Stimulated activated CD4-positive, alpha-beta T cell treated with anti-CD3 and anti-CD28 coated beads, Interleukin-15, amount 100 ng/mL, for 48 hours (primary cell): ENCODE measurements at places on chromosomes 1 and 21.

DNA sequence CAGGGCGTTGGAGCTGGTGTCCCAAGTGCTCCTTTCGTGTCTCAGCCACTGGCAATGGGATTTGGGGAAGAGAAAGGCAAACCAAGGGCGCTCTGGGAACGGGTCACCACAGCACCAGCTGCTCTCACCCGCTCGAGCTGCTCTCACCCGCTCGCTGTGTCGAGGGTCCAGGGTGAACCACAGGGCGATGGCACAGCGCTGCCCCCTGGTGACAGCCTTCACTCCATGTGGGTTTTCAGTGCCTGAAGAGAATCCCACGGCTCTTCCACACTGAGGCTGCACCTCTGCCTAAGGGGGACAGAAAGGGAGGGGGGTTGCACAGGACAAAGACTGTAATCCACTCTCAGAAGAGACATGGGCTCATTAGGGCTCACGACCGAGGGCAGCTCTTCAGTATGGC, 7.1 kb upstream of the CLDN19 start:
- no peak for DNase-seq

DNA sequence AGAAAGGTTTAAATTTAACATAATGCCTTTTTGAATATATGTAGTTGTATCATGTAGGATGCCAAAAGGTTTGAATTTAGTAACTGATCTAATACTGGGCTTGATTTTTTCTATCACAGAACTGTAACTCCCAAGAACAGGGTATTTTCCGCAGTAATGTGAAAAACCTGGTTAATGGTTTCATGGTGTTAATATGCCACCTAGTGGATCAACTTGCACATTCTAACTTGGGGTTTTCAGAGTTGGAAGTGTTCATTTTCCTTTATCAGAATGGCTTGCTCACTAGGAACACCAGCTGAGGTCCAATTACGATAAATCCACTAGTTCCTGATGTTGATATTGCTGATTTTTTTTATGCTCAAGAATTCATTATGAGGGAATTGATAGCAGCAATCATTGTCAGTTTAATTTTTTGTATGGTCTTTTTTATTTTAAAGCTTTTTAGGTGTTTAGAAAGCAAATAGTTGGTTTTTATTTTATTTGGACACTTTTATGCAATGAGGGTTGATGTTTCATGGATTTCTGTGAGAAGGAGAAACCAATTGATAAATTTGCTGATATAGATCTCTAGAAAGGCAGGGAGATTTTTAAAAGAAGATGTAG, 157.2 kb downstream of the PLA2G4A start:
- no peak for DNase-seq

DNA sequence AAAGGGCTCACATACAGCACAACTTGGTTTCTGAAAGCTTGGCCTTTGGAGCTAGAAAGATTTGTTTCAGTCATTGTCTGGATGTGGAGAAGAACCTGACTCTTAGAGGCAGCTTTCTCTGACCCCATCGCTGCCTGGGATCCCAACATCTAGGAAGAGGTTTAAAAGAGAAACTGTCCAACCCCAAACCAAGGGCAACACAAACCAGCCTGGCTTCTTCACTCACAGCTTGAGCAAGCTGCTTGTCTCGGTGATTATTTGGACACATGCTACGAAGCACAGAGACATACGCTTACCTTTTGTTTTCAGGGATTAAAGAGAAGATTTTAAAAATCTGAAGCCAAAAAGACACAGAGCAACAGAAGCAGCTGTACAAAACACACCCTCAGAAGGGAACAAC, 109.8 kb downstream of the ETS2 start:
- DNase-seq = no peak

GRCh38 chr21:32403201-32403777, 9.2 kb upstream of the EVA1C start:
- peak; percentile 47 for DNase-seq

DNA sequence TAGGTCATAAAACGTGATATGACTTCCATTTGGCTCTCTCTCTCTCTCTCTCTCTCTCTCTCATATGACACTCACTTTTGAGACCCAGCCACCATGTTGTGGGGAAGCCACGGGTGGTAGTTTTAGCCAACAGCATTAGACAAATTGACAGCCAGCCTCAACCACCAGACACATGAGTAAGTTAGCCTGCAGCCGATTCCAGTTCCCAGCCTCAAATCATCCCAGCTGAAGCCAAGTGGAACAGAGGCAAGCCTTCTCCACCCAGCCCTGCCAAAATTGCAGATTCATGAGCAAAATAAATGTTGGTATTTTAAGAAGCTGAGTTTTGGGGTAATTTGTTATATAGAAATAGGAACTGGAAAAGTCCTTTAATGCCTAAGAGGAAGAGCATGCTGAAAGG, 98.0 kb upstream of the DNAH14 start:
- DNase-seq = no peak

GRCh38 chr1:58497499-58497898, 49.0 kb downstream of the OMA1 start:
- no peak for DNase-seq

DNA sequence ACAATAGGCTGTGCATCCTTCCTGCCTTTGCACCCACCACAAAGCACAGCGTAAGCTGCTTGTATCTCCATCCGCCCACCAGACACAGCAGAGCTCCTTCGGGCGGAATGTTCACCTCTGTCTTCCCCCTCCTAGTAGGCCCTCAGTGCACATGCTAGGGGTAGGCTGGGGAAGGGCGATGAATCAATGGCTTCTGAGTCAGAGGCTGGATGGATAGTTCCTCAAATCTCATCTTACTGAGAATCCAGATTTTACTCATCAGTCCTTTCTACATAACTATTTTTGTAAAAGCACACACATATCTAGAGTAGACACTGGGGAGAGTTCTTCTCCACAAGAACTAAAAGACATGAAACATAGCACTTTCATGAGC, 73.8 kb downstream of the BCAR3 start:
- DNase-seq = peak; percentile 66

- DNase-seq = no peak
Observed at GRCh38 chr1:117363571-117364048, 3.6 kb upstream of the MAN1A2 start.

DNA sequence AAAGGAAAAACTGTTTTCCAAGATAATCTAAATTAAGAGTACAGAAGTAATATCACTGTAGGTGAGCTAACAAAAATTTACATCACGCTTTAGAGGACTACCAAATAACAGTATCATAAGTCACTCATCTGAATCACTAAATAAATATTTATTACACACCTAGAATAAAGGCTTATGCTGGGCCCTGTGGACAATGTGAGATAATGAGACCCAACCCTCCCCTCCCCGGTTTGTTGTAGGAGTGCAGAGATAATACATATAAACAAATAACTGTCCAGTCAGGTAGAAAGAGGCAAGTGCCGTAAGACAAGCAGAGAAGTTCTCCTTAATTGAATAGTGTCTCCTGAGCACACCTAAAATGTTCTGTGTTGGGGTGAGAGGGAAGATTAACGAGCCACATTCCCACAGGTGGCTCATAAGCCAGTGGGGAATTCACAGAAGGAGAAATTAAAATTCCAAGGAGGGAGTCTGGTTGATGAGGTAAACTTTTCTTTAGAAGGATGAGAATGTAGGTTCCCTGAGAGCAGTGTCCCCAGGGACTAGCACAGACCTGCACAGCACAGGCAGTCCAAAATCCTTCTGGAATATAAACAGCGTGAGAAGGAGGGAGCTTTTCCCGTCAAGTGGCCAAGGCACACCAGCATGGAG, 241.4 kb downstream of the NFIA start:
- DNase-seq = no peak

GRCh38 chr1:7386226-7387052, 384.7 kb upstream of the VAMP3 start:
- no peak for DNase-seq

- DNase-seq = no peak
Observed at GRCh38 chr1:55402671-55403464, 187.7 kb upstream of the USP24 start.

DNA sequence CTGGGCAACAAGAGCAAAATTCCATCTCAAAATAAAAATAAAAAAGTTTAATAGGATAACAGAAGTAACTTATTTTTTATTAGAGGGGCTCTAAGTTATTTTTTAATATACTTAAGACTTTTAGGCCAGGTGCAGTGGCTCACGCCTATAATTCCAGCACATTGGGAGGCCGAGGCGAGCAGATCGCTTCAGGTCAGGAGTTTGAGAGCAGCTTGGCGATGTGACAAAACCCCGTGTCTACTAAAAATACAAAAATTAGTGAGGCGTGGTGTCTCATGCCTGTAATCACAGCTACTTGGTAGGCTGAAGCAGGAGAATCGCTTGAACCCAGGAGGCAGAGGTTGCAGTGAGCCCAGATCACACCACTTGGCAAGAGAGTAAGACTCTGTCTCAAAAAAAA, 180.5 kb upstream of the NR5A2 start:
- DNase-seq = no peak

GRCh38 chr1:177091040-177091439, 73.5 kb downstream of the ASTN1 start:
- DNase-seq = no peak
